A549 treated with RU486 at 1 μM for 4 hours (cell line): ENCODE measurements at places on chromosomes 13 and 19. TPM values are rescaled to one million over a fixed set of nuclear protein-coding genes. Genes with fewer than 3 reads are reported as not detected.

CD79A gene
- 0.59 to 1.4 TPM (median 1.0 TPM) in 5 replicates for total RNA-seq

FARP1 gene
- total RNA-seq, result 8.6 to 13.4 TPM (median 10.2 TPM) in 5 replicates

ADPRHL1 gene
- total RNA-seq, result 10.5 to 15.9 TPM (median 12.3 TPM) in 5 replicates

KIR3DL1 gene
- not detected in 5 replicates for total RNA-seq

ZNF563 gene
- total RNA-seq, result not detected in 5 replicates

DNAAF3 gene
- total RNA-seq, result 5.2 to 8.6 TPM (median 7.0 TPM) in 5 replicates

ASPDH gene
- total RNA-seq, result not detected in 5 replicates

ZNF792 gene
- 1.8 to 1.9 TPM (median 1.9 TPM) in 5 replicates for total RNA-seq

INTS6 gene
- total RNA-seq, result 7.9 to 10.9 TPM (median 9.5 TPM) in 5 replicates

PALM gene
- 11.8 to 18.1 TPM (median 13.4 TPM) in 5 replicates for total RNA-seq

RNF17 gene
- not detected in 5 replicates for total RNA-seq

LRRC25 gene
- not detected in 5 replicates for total RNA-seq

ETV2 gene
- 1.4 to 2.8 TPM (median 2.2 TPM) in 5 replicates for total RNA-seq

C13orf42 gene
- not detected in 5 replicates for total RNA-seq

ZNF506 gene
- total RNA-seq, result 0.15 to 0.40 TPM (median 0.23 TPM) in 3 of 5 replicates, not detected in the others

FLT3 gene
- not detected in 5 replicates for total RNA-seq

FPR1 gene
- 0.07 to 0.14 TPM (median 0.10 TPM) in 4 of 5 replicates, not detected in the other for total RNA-seq

SPRY2 gene
- total RNA-seq, result 7.2 to 11.8 TPM (median 11.0 TPM) in 5 replicates

PNMA8B gene
- not detected in 5 replicates for total RNA-seq

SLC10A2 gene
- total RNA-seq, result not detected in 5 replicates

PGPEP1 gene
- total RNA-seq, result 2.6 to 3.1 TPM (median 2.6 TPM) in 5 replicates

MADCAM1 gene
- total RNA-seq, result 0.15 to 0.28 TPM (median 0.19 TPM) in 5 replicates

FCAR gene
- not detected in 5 replicates for total RNA-seq

TMC4 gene
- 0.98 to 2.3 TPM (median 1.2 TPM) in 5 replicates for total RNA-seq

SLC7A9 gene
- total RNA-seq, result 0.22 to 0.57 TPM (median 0.43 TPM) in 5 replicates

LIG1 gene
- total RNA-seq, result 60.8 to 71.7 TPM (median 66.9 TPM) in 5 replicates

FBL gene
- total RNA-seq, result 611 to 816 TPM (median 717 TPM) in 5 replicates

KIR2DL1 gene
- not detected in 5 replicates for total RNA-seq

NTN5 gene
- 0.19 to 0.30 TPM (median 0.23 TPM) in 5 replicates for total RNA-seq

GPR183 gene
- total RNA-seq, result not detected in 5 replicates

FAM216B gene
- not detected in 5 replicates for total RNA-seq

EXOSC5 gene
- 79.6 to 101 TPM (median 99.0 TPM) in 5 replicates for total RNA-seq

ZNF749 gene
- 13.7 to 16.8 TPM (median 15.4 TPM) in 5 replicates for total RNA-seq

AZU1 gene
- 0.14 to 0.53 TPM (median 0.28 TPM) in 4 of 5 replicates, not detected in the other for total RNA-seq

CYP2S1 gene
- 20.6 to 26.6 TPM (median 26.0 TPM) in 5 replicates for total RNA-seq

BCKDHA gene
- 39.3 to 45.6 TPM (median 42.8 TPM) in 5 replicates for total RNA-seq

CYP2F1 gene
- total RNA-seq, result not detected in 5 replicates

TUBB4A gene
- 4.9 to 6.8 TPM (median 6.2 TPM) in 5 replicates for total RNA-seq

RFPL4A gene
- total RNA-seq, result 0.22 to 0.86 TPM (median 0.56 TPM) in 5 replicates

TMEM255B gene
- 0.56 to 1.0 TPM (median 0.85 TPM) in 5 replicates for total RNA-seq

SLC35E1 gene
- total RNA-seq, result 16.7 to 20.3 TPM (median 19.3 TPM) in 5 replicates

COL4A1 gene
- 58.8 to 107 TPM (median 92.5 TPM) in 5 replicates for total RNA-seq

LILRA6 gene
- not detected in 5 replicates for total RNA-seq

ATP4B gene
- not detected in 5 replicates for total RNA-seq

INSL3 gene
- 0.57 to 0.74 TPM (median 0.67 TPM) in 5 replicates for total RNA-seq

CBY2 gene
- total RNA-seq, result not detected in 5 replicates

MEIOSIN gene
- 0.06 to 0.10 TPM (median 0.08 TPM) in 3 of 5 replicates, not detected in the others for total RNA-seq
